ENCODE measurements at places on chromosomes 16 and 17.

DNA sequence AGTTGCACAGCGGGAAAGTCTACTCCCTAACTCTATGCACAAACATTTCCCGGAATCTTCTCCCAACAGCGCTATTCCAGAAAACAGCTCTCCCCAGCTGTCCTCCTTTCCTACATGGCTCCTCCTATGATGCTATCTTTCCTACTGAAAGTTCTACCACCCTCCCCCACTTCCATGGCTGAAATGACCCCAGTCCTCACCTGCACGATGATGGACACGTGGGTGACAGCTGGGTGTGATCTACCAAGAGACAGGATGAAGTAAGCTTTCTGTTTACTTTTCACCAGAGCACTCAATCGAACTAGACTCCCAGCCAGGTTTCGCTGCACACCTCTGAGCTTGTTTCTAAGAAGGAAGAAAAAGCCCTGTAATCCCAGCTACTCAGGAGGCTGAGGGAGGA lies 10.7 kb downstream of the CTC1 start:
- no peak for DNase-seq

DNA sequence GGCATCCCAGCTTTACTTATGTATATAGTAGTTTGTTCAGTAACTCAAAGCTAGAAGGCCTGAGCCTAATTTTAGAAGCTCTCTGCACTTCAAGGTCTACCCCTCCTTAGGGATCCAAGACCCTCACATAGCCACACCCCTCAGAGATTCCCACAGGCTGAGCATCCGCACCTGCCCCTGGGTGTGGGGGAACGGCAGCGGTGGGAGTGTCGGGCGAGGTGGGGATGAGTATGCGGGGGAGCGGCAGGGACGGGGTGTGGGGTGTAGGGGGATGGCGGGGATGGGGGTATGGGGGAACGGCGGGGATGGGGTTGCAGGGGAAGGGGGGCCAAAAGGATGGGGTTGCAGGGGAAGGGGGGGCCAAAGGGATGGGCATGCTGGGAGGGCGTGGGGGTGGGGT lies 24.9 kb upstream of the BEAN1 start:
- DNase-seq: peak; percentile 12

GRCh38 chr17:54882371-54882770 lies 18.3 kb upstream of the TOM1L1 start:
- DNase-seq: no peak

DNA sequence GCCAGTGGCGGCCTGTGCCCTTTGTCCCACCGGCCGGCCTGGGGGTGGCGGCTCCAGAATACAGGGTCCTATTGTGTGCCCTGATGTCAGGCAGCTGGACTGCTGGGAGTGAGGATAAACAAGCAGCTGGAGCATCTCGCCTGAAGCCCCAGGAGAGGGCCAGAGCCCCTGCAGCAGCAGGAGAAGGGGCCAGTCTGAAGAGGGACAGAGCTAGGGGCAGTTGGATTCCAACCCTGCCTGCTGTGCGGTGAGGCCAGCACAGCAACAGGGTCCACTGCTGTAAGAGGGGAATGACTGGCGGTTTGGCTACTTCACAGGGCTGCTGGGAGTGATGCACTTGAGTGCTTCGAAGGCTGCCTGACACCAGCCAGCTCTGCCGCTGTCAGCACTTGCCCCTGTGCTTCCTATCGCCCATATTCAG lies 25.0 kb downstream of the RAB11FIP4 start:
- peak; percentile 83 for DNase-seq

DNA sequence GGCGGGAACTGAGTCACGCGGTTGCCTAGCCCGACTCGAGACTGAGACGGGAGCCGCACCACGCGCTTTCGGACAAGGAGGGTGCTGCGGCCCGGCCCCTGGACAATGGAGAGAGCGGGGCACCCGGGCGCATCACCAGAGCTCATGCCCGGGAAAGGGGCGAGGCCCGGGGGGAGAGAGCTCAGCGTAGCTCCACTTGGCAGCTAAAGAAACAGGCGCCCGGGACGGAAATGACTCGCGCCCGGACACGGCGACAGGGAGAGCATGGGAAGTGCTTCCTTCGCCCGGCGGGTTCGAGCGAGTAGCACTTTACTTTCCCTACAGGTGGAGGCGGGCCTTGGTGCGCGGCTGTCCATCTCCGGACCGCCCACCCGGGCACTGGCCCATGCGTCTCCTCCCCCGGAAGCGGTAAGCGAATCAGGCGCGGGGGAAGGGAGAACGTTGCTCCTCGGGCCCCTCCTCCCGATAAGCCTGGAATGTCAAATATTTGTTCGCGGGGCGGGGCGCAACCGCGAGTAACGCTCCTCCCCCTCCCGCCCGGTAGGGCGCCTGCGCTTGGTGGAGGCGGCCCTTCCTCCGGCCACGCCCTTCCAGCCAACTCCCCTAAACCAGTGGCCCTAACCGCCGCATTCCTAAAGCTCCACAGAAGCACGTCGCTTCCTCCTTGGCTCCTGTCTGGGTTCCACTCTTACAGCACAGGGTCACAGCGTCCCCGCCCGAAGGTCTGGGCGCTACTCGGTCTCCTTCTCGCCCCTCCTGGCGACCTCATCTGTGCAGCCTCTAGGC lies 1.5 kb upstream of the ESRP2 start:
- peak; percentile 100 for DNase-seq

DNA sequence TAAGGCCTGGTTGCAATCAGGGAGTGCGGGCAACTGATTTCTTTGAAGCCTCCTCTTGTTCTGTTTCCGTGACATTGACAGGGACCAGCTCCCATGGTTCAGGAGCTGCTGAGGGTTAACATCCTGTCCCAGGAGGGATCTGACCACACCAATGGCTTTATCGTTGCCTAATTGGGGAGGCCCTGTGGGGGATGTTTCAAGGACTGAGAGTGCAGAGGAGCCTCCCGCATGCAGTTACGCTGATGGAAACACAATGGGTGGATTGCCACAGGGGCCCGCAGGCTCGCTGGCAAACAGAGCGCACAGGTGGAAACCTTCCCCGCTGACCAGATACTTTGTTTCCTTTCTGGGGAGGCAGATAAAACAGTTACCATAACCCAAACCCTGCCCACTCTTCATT lies 23.8 kb upstream of the ABCC1 start:
- DNase-seq: no peak

- DNase-seq: no peak
These were observed 62.7 kb downstream of the SEC14L1 start for GRCh38 chr17:77203436-77203835.

DNA sequence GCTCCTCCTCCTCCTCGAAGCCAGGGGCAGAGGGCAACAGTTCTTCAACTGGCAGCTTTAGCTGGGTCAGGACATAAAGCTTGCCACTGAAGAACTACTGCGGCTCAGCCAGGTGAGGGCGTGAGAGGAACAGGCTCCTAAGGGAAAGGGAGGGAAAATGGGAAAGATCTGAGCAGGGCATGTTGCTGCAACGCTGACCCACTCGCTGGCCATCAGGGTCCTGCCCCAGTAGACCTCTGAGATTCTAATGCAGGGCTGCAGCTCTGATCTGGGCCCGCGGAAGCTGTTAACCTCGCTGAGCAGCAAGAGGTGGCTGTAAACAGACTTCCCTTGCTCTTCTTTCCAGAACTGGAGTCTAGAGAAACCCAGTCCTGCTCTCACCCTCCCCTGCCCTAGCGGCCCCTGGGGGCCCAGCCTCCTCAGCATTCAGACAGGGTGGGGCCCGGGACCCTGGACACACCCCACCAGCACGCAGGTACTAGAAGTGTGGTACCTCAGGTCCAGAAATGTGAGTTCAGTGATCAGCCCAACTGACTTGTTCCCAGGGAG lies 3.8 kb upstream of the TLCD2 start:
- DNase-seq: peak; percentile 89

- DNase-seq: no peak
These were observed 67.3 kb downstream of the MYH10 start for GRCh38 chr17:8563024-8563776.

DNA sequence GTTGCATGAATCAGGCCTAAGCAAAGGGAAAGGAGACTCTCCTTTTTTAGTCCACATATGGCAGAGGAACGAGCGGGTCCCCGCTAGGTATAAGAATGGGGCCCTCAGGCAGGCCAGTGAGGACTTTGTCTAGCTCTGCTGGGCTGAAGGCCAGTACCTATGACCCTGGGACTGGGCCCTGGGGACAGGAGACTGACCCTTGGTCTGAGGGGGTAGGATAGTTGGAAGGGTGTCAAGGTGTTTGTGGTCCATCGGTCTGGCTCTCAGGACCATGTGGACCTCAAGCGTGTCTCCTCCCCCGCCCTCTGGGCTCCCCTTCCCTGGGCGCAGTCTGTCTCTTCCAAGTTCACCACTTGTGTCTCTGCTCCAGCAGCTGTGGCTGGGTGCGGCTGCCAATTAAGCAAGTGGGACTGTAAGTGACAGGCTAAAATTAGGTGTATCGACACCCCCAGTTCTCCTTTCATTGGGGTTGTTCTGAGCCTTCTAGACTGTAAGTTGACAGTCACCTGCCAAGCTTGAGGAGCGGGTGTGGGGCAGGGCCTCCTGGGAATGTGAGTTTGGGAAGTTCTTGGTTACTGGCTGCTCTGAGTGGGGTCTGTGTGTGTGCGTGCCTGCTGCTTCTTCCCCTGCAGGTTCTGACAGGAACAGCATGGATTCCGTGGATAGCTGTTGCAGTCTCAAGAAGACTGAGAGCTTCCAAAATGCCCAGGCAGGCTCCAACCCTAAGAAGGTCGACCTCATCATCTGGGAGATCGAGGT lies 24.5 kb downstream of the AKAP1 start:
- peak; percentile 87 for DNase-seq

DNA sequence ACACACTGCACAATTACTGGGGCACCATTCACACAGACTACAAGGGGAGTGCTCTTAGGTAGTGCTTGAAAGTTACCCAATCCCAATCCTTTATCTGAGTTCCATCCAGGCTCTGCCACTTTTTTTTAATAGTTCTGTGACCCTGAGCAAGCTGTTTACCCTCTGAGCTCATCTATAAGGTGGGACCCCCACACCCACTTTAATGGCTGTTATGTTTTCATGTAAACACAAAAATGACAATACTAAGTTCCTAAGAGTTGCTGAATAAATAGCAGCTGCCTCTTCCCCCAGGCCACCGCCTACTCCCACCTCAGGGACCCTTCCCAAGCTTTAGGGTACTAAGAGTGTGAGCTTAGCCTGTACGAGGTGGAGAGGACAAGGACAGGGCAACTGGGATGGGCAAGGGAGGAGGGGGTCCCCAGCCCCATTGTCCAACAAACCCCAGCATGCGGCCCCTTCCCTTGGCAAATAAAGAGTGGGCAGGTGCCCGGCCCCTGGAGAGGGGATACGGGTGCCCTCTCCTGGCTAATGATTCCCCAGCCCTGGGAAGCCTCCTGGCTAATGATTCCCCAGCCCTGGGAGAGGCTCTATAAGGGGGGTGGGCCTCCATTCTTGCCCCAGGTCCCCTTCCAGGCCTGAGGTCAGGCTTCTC lies 14.6 kb downstream of the SLC13A2 start:
- no peak for DNase-seq

GRCh38 chr17:56447171-56447570 lies 146.3 kb upstream of the NOG start:
- DNase-seq: no peak

- no peak for DNase-seq
These were observed 114.4 kb downstream of the CCDC182 start for GRCh38 chr17:57630736-57631135.

GRCh38 chr16:12602811-12603698 lies 200.6 kb downstream of the CPPED1 start:
- peak; percentile 32 for DNase-seq

DNA sequence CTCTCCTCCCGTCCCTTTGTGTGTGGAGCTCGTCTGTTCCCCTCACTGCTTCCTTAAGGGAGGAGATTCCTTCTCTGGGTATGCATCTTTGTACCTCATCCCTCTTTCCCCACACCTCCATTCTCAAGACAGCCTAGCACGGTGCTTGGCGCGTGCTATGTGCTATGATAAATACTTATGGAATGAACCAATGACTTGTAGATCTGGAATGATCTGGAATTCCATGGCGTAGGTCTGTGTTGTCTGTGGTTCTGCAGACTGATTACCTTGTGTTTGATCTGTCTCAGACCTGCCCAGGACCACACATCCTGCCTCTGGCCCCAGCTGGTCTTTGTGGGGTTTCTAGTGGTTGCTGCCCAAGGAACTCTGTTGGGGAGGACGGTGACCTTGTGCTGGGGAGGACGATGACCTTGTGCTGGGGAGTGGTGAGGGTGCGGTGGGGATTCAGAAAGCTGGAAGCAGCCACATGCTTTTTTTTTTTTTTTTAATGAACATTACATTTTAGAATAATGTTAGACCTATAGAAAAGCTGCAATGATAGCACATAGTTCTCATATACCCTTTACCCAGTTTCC lies 33.5 kb upstream of the ETV4 start:
- peak; percentile 96 for DNase-seq

DNA sequence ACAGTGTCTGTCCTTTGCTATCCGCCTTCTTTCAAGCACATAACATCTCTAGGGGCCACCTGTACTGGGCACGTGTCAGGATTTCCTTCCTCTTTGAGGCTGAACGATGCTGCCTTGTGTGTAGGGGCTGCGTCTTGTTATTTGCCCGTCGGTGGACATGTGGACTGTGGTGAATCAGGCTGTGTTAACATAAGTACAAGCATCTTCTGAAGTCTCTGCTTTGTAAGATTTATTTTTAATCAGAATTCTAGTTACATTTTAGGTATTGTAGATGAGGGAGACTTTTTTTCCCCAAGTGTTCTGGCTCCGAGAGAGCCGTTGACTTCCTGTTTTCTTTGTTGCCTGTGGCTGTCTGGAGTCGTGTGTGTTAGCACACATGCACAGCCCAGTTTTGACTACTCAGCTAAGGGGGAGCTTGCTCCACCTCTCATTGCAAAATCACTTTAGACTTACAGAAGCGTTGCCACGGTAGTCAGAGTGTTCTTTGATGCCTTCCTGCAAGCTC lies 26.1 kb downstream of the SPG7 start:
- no peak for DNase-seq

DNA sequence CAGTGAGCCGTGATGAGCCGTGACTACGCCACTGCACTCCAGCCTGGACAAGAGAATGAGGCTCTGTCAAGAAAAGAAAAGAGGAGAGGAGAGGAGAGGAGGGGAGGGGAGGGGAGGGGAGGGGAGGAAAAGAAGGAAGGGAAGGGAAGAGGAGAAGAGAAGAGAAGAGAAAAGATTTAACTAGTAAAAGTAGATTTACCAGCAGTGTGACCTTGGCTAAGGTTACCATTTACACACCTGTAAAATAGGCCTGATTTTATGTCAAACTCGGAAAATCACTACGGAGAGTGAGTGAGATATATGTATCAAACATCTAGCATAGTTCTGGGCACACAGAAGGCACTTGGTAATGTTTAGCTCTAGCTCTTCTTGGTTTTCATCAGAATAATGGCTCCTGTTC lies 109.2 kb downstream of the LYRM1 start:
- no peak for DNase-seq

GRCh38 chr17:45143767-45144198 lies 4.5 kb upstream of the HEXIM1 start:
- peak; percentile 82 for DNase-seq

GRCh38 chr16:77613095-77613494 lies 109.2 kb upstream of the NUDT7 start:
- DNase-seq: peak; percentile 62

DNA sequence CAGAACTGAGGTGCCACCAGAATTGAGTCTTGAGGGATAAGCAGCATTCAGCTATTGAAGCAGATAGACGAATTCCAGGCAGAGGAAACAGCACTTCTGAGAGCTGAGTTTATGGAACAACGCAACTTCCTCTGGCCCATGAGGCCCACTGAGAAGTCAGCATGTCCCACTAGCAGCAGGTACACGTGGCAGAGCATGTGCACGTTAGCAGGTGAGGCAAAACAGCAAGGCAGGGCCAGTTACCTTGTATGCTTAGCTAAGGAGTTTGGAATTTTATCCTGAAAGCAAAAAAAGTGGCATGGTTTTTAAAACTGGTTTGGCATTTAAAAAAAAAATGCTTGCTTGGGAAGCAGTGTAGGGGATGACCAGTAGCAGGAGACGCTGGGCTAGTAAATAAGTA lies 305.6 kb downstream of the CPPED1 start:
- DNase-seq: no peak

- peak; percentile 49 for DNase-seq
These were observed 128.4 kb downstream of the WWOX start for GRCh38 chr16:78227855-78228254.
